ENCODE measurements at places on chromosomes 11 and 22.
A peak's percentile ranks its signal among the peaks of the same experiment; 100 is the strongest.

GRCh38 chr22:29163808-29164207 lies 41.9 kb upstream of the EMID1 start:
- no peak for DNase-seq

DNA sequence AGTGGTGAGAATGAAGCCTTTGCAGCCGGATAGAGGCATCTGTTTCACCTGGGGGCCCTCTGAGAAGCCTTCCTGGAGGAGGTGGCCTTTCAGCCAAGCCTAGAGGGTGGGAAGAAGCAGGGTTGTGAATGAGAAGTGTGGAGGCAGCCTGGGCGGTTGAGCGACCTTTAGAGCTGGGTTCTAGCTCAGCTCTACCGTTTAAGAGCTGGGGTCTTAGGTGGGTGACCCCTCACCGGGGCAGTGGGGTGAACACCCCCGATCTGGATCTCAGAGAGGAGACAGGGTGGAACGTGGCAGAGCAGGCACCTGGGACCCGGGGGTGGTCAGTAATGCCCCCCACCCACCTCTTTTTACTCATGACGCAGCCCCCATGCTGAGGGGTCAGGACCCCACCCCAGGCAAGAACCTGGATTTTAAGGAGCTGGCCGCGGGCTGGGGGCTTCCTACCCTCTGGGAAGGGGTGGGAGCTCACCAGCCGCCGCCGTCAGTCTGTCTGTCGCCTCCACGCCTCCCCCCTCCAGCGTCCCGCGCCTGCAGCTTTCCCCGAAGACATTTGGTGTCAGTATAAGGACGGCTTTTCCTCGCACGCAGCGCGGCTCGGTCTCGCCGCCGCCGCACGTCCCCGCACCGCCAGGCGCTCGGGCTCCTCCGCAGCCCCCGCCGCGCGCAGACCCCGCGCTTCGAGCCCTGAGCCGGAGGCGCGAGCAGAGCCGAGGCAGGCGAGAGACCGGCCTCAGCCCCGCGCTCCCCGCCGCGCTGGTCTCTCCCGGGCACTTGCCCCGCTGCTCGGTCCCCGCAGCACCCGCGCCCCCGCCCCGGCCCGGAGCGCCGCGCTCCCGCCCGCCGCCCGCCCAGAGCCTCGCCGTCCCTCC lies 13.3 kb upstream of the CACNA1I start:
- DNase-seq = no peak

- no peak for DNase-seq
These were observed 165.0 kb downstream of the CHST1 start for GRCh38 chr11:45500451-45500850.

DNA sequence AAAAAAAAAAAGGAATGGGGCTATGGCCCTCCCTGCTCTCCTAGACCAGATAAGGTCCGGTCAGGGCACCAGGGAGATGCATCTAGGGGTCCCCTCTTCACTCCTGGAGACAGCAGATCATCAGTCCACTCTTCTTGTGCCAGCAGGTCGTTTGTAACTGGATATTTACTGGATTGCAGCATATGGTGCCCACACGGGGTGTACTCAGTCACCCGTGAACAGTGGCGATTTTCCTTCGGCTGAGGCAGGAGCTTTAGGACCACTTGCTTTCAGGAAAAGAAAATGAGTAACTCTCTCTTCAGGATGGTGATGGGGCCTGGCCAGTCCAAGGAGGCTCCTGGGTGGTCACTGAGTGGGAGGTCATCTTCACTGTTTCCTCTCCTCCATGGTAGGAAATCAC lies 38.3 kb upstream of the RAB1B start:
- DNase-seq = no peak

- DNase-seq = no peak
These were observed 5.7 kb downstream of the CD6 start for GRCh38 chr11:60977224-60977623.

GRCh38 chr22:38422611-38423511 lies 32.1 kb downstream of the KCNJ4 start:
- DNase-seq = peak; percentile 73

DNA sequence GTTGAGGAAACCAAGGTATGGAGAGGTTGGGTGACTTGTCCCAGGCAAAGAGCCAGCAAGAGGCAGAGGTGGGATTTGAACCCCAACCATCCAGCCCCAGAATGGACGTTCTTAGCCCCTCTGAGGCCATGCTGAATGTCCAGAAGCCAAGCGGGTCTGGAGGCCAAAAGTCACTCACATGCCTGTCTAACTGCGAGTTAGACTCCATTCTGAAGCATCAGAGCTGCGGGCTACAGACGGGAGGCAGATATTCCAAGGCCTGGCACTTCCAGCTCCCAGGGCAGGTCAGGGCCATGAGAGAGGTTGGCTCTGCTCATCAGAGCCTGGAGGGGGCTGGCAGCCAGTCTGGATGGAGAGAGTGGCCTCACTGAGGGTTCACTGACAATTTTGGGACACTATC lies 616.5 kb downstream of the BRD1 start:
- no peak for DNase-seq
